Fibroblast of upper back skin (primary cell): ENCODE measurements at places on chromosomes 2 and 18.
A peak's percentile ranks its signal among the peaks of the same experiment; 100 is the strongest.

GRCh38 chr18:79438089-79438897, 42.6 kb downstream of the NFATC1 start:
- DNase-seq: no peak

- DNase-seq: no peak
Observed at GRCh38 chr2:74292751-74293150, 50.5 kb downstream of the SLC4A5 start.

GRCh38 chr18:26763446-26764110, 101.9 kb downstream of the AQP4 start:
- no peak for DNase-seq

GRCh38 chr2:7900593-7900992, 781.3 kb upstream of the ID2 start:
- peak; percentile 41 for DNase-seq

DNA sequence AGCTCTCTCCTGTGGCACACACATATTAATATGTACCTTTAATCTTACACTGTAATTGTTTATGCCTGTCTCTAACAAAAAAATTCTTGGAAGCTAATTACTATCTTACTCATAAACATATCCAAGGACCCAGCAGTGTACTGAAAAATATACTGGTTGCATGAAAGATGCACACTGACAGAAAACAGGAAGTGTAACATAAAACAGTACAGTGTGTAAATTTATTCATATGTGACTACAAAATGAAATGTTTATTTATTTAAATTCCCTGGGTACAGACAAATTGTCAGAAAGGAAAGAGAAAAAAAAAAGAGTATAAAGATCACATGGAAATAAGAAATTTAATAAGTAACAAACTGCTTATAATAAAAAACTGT, 28.5 kb downstream of the TMEM131 start:
- no peak for DNase-seq
